ENCODE measurements at places on chromosomes 7 and 10.

DNA sequence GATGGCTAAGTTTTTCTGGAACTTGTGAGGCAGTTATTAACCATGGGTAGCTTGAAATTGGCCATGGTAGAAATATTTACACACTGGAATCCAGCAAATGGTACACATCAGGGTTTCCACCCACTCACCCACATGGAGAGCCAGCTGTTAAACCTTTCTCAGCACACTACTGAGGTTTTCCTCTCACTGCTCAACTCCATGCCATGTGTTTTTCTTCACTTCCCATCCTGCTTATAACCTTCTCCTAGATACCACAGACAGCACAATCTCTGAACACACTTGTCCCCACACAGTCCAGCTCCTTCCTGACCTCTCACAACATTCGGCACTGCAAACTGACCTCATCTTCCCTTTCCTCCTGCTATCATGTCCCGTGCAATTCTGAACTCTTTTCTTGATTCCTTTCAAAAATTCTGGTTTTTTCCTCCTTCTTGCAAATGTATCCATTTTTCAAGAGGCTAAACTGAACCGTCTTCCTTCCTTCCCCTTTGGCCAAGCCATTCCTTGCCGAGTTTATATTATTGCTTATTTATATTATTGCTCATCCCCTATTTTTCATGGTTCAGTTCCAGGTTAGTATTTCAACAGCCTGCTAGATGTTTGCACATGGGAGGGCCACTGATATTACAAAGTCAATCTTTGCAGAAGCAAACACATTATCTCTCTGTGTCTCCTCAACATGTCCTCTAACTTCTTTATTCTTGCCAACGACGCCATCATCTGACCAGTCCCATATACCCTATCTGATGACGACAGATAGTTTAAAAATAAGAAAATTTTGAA lies 606.4 kb downstream of the SORCS1 start:
- no peak for DNase-seq

DNA sequence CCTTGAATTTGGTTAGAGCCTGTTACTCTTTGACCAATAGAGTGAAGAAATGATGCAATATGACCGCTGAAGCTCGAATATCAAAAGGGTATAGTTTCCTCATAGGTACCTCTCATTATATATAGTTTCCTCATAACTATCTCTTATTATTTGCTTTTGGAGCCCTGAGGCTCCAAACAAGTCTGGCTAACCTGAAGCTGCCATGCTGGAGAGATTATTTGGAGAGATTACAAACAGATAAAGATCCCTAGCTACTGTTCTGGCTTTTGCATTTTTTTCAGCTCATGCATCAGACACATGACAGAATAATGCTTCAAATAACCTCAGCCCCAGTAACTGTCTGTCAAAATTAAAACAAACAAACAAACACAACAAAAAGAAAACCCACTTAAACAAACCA lies 65.4 kb upstream of the CHRM2 start:
- no peak for DNase-seq

GRCh38 chr10:100829933-100830727 lies 82.6 kb upstream of the SLF2 start:
- DNase-seq, result no peak

- DNase-seq, result no peak
Measured at GRCh38 chr10:71433768-71434744, 37.3 kb downstream of the CDH23 start.

GRCh38 chr10:120221873-120222485 lies 235.0 kb upstream of the PLPP4 start:
- DNase-seq, result no peak

GRCh38 chr7:27636326-27637006 lies 26.2 kb downstream of the HIBADH start:
- no peak for DNase-seq

DNA sequence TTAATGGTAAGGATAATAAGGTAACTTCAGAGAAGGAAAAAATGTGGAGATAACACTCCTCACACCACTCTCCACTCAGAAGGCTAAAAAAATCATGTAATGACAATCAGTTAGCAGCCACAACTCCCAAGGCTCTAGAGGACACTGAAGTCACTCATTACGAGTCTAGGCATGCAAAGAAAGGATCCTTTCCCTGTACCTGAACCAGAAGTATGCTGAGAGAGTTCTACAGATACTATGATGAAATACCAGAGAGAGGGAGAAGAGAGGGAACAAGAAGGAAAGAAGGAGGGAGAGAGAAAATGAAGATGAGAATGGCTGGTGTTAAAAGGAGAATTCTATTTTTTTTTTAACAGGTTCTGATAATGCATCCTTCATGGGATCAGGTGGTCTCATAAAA lies 224.3 kb upstream of the PLXNA4 start:
- DNase-seq, result no peak

All from activated CD8-positive, alpha-beta memory T cell treated with anti-CD3 and anti-CD28 coated beads for 1 hour (primary cell).